Osteoblast (primary cell): ENCODE measurements at places on chromosomes 3 and 15.

DNA sequence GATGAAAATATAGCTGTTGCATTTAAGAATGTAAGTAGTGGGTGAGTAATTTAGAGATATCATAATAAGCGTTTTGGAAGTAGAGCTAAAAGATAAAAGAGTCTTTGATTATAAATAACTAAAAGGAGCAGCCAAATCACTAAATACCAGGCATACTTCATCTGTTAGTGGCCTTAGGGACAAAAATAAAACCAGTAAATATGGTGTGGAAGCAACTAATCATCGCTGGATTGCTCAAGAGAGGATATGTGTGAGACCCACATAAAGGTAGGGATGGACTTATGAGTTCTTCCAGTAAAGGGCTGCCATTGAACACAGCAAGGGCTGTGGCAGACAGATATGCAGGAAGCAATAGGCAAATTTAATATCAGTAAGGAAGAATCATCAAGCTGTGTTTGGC is 356.2 kb downstream of the CNTN4 start:
- no peak for DNase-seq

- peak; percentile 76 for DNase-seq
These were observed 21.8 kb upstream of the SIAH2 start for GRCh38 chr3:150784747-150785125.

- peak; percentile 69 for DNase-seq
These were observed 166.2 kb upstream of the NSMCE3 start for GRCh38 chr15:29435811-29436210.

DNA sequence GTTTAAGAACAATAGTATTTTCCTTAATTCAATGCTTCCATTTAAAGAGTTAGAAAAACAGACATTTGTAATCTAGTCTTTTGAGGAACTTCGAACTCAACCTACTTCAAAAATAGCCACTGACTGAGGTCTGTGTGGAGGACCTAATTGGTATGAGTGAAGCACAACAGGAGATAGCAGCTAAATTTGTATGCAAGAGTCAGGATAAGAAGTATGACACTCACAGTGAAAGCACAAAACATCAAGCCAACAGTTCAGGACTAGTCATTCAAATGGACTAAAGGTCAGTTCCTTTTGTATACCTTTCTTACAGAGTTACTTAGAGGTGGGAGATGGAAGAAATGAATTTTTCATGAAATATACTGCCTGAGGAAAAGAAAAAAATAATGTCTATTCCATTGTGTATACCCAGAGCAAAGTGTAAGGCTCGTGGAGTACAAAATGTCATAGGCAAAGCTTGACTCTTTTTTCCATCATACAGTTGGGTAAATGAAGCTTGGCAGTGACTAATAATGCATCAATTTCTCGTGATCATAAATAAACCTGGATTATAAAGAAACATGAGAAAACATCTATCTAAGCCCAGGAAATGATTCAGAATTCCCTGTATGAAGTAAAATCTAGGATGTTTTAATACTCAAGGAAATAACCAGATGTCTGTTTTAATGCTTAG is 1005.2 kb upstream of the CADM2 start:
- no peak for DNase-seq

DNA sequence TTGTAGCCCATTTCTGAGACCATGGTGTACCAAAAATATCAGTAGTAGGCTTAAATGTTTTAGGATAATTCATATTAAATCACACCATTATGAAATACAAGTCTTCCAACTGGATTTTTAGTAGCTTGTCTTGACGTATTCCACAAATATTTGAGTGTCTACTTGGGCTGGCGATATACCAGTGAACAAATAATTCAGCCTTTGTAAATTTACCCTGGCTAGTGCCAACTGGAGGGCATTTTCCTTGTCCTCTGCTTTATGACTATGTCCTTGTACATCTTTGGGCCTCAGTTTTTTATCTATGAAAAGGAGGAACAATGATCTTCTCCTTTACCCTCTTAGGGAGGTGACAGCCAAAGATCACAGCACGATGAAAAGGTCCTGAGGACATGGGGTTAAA is 114.8 kb downstream of the FRMD4B start:
- DNase-seq: no peak

DNA sequence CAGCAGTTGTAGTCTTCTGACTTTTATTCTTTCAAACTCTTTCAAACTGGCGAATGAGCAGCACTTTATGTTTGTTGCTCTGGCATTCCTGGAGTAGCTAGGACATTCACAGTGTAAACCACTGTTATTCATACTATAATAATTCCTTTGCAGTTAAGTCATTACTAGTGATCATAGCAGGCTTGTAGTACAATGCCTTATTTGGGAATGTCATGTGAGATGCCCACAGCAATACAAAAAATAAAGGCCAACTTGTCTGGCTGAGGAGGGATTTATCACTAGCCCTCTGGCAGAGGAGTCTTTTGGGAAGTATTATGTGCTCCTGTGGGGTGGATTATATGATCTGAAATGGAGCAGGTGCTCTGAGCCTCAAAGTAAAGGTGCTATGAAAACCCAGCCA is 197.2 kb downstream of the VGLL3 start:
- peak; percentile 87 for DNase-seq

DNA sequence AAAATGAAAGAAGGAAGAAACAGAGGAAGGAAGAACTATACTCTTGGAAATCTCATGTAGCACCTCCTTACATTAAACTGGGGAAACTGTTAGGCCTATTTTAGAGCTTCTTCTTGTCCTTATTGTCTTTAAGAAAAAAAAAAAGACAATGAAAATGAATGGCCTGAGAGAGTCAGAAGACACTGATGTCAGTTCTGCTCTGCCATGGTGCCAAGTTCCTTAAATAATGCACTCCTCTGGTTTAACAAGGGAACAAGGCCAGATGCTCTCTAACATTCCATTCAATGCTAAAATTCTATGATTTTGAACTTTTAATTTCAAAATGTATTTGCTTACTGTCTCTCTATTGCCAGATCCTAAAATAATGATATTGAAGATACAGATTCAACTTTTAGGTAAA is 4.4 kb upstream of the MBNL1 start:
- no peak for DNase-seq

DNA sequence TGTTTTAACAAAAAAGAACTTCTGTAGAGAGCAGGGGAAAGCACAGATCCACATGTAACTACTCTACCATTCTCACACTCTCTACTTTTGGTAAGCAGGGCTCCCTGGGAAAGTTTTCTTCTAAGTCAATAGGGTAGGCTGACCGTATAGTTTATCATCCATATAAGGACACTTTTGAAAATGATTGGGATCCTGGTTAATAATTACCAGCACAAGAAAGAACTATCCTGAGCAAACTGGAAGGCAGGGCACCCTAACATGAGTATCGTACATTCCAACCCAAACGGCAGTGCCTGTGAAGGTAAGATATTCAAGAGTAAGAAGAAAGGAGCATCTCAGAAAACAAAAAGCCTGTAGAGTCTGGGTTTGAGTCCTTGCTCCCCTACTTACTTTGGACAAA is 22.1 kb downstream of the SUSD5 start:
- DNase-seq: no peak

- no peak for DNase-seq
These were observed 124.4 kb upstream of the TOPAZ1 start for GRCh38 chr3:44117239-44117638.

GRCh38 chr3:127549826-127550467 is 40.6 kb downstream of the TPRA1 start:
- DNase-seq: peak; percentile 61

- peak; percentile 66 for DNase-seq
These were observed 188.7 kb upstream of the EIF1B start for GRCh38 chr3:40120806-40121205.

- no peak for DNase-seq
These were observed 9.7 kb upstream of the SLC28A2 start for GRCh38 chr15:45242289-45242688.

- DNase-seq: no peak
These were observed 22.2 kb downstream of the CFAP20DC start for GRCh38 chr3:59027607-59028006.

- no peak for DNase-seq
These were observed 75.6 kb upstream of the SNTN start for GRCh38 chr3:63576846-63577245.

DNA sequence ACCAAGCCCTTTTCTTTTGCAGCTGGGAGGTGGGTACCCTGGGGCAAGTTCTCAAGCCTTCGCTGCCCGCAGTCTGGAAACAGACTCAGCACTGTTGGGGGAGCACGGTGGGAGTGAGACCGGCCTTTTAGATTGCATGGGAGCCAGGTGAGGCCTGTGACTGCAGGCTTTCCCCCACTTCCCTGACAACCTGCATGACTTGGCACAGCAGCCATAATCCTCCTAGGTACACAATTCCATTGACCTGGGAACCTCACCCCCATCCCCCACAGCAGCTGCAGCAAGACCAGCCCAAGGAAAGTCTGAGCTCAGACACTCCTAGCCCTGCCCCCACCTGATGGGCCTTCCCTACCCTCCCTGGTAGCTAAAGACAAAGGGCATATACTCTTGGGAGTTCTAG is 52.2 kb upstream of the CCDC80 start:
- no peak for DNase-seq

GRCh38 chr3:17260257-17260656 is 375.5 kb downstream of the PLCL2 start:
- no peak for DNase-seq

GRCh38 chr3:160617636-160618035 is 52.3 kb upstream of the KPNA4 start:
- DNase-seq: no peak

DNA sequence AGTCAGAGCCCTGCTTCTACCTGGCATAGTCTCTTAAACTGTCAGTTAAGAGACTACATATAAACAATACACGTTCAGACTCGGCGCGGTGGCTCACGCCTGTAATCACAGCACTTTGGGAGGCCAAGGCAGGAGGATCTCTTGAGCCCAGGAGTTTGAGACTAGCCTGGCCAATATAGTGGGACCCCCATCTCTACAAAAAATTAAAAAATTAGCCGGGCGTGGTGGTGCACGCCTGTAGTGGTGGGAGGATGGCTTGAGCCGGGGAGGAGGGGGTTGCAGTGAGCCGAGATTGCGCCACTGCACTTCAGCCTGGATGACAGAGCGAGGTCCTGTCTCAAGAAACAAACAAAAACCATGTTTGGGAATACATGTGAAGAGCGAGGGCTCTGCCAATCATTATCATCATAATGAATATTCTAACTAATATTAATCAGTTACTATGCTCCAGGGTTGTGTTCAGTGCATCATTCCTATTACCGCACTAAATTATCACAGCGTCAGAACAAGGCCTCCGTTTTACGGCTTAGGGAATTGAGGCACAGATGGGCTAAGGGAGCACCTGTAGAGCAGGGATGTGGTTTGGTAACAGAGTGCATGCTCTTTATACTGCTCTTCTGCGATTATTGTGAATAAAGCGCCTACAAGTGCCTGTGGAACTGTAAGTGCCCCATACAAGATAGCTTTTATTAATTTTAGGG is 844 bp upstream of the UQCC5 start:
- DNase-seq: peak; percentile 69

DNA sequence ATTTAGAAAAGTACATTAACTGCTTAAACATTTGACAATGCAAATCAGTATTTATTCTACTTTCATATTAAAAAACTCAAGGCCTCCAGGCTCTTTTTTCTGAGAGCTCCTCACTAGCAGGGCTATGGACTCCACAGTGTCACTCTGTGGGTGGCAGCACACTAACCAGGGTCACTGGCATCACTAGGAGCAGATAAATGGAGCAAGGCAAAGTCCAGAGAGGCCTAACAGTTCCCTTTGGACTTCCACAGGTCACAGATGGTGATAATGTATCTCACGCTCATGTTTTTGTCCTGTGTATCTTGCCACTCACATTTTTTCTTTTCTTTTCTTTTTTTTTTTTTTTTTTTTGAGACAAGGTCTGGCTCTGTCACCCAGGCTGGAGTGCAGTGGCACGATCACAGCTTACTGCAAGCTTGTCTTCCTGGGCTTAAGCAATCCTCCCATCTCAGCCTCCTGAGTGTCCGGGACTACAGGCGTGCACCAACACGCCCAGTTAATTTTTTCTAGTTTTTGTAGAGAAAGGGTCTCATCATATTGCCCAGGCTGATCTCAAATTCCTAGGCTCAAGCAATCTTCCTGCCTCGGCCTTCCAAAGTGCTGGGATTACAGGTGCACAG is 7.8 kb downstream of the SPG21 start:
- DNase-seq: no peak

DNA sequence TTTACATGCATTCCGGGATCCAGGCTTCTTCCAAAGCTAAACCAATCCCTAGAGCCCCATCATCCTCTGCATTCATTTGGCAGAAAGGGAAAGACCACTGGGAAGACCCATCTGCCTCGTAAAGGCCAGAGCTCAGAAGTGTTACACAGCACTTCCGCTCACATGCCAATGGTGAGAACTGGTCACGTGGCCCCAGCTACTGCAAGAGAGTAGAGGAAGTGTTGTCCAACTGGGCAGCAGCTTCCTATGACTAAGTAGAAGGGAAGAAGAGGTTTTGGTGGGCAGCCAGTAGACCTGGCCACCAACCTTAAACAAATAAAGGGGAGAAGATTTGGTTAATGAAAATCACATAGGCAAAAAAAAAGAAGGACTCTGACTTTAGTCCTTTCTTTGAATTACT is 74.4 kb upstream of the PPP2R3A start:
- DNase-seq: no peak

- no peak for DNase-seq
These were observed 229.4 kb upstream of the SUCLG2 start for GRCh38 chr3:67883766-67884165.

DNA sequence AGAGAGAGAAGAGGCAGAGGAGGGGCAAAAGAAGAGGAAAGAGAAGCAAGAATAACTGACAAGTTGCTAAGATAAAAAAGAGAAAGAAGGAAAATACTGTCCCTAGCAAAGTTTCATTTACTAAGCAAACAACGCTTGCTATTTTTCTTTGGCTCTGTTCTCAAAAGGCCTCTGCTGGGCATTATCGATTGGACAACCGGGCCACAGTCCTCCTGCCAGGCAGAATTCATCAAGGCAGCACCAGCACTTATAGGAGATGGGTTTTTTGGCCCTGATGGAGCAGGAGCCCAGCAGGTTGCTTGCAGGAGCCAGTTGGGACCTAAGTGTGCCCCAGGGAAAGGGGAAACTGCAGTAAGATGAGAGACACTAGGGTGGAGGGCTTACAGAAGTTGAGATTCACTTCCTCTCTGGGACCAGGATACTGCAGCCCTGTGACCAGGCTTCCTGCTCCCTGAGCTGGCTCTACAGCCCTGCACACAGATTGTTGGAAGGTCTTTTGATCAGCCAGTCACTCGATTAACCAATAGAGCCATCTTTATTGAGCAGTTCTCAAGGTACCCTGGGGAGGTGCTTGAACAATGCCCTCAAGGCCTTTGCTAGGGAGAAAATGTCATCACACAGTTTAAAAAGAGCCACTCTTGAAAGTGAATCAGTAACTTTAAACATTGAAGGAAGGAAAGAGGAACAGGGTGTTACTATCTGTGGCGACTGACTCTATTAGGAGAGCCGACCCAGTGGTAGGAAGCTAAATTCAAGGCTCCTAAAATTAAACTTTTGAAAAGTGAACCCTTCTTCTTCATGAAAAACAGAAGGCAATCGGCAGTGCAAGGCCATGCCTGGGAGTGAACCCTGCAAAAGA is 28.8 kb upstream of the GLCE start:
- no peak for DNase-seq
